ENCODE measurements at places on chromosomes 7 and 10.

GRCh38 chr7:151706277-151707104, 170.4 kb downstream of the PRKAG2 start:
- no peak for DNase-seq

- no peak for DNase-seq
Measured at GRCh38 chr7:47252675-47253074, 329.2 kb downstream of the TNS3 start.

- no peak for DNase-seq
Measured at GRCh38 chr10:131859341-131860020, 41.3 kb upstream of the PPP2R2D start.

DNA sequence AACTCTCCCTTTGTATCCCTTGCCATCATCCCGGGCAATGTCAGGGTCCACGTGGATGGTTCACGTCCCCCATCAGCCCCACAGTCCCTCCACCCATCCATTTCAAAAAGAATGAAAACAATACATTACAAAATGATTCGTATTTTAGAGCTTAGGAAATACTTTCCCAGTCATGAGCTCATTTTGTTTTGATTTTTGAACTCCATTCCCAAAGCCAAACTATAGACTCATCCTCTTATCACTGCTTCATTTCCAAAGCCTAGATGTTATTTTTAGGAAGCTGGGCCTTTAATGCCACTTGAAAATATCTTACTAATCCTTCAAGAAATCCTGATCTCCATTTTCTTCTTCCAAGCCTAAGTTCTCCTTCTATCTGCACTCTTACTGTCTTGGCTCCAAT, 72.1 kb downstream of the WNT2 start:
- DNase-seq: no peak

DNA sequence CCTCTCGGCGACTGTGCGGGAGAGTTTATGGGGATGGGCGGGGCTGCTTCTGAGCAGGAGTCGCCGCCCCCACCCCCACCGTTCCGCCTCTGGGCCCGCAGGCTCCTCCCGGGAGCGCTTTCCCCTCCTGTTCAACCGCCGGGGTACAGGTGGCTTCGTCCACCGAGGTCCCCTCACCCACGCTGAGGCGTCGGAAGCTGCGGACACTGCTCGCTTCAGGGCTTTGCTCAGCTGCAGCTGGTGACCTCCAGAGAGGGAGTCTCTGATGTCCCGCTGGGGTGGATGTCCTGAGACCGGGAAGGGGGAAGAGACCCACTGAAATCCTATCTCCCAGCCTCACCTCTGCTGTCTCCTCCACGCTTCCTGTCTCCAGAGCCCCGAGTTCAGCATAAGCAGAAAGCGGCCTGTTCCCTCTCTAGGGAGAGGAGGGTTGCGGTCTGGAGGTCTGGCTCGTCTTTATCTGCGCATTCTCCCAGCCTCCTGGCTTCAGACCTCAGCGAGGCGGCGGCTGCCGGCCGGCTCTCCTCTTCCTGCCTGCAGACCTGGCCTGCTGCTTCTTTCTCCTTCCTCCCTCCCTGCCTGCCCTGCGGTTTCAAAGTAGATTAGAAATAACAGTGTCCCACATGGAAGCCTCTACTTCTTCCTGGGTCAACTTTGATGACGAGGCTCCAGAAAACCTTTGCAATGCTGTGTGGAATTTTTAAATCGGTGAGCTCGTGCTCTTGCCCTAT, 1.8 kb downstream of the CYP2E1 start:
- DNase-seq: no peak

- no peak for DNase-seq
Measured at GRCh38 chr7:64636386-64636785, 29.5 kb upstream of the ZNF107 start.

DNA sequence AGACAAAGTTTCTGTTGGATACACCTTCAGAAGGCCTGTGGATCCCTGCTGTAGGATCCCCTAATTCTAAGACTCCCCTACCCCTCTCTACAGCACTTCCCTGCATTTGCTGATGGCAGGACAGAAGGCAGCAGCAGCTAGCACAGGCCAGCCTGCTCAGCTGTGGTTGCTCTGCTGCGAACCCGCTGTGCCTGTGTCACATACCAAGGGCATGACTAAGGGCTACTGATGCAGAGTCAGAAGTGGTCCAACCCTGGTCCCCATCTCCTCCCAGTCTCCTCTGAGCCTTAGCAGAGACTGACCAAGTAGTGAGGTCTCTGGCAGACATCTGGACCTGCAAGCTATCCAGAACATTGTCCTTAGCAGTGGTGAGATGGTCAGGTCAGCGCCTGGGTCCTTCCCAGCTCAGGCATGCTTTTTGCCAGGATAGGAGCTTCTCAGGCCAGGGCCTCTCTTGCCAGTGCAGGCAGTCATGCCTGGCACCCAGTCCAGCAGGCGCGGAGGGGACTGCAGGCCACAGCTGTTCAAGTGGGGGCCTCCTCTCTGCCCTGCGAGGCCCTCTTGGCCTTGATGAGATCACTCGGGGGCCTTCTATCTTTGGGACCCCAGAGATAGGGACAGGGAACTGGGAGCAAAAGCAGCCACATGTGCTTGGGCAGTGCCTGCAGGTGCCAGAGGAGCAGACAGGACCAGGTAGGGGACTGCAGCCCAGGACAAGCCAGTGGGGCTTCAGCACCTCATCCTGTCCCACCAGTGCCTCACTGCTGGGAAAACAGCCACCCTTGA, 146.4 kb downstream of the ZNF248 start:
- DNase-seq: no peak

GRCh38 chr10:83987216-83987615, 152.1 kb upstream of the GHITM start:
- no peak for DNase-seq

- no peak for DNase-seq
Measured at GRCh38 chr10:5556576-5556975, 31.8 kb downstream of the CALML3 start.

DNA sequence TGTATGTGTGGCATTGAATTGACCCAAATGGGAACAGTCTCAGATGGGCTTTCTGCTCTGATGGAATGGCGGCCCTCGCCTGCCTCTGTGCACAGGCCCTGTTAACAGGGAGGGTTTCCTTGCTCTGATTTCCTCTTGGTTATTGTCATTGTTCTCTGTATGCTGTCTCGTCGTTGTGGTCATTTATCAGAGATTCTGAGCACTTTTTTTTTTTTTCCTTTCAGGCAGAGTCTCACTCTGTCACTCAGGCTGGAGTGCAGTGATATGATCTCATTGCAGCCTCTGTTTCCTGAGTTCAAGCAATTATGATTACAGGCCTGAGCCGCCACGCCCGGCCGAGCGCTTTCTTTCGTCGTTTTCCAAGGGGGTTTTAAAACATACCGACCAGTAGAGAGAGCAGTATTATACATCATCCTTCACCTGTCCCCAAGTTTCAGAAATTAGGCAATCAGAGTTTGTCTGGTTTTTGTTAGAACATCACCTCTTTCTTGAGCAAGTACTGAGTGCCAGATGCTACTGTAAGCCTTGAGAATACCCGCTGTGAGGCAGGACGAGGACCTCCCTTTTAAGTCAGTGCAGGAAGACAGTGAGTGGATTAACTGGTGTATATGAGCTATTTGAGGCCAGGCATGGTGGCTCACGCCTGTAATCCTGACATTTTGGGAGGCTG, 6.5 kb downstream of the CHST12 start:
- no peak for DNase-seq

- DNase-seq: no peak
Measured at GRCh38 chr7:44988701-44989100, 9.9 kb upstream of the MYO1G start.

All from activated T-helper 9 cell treated with anti-CD3 and anti-CD28 coated beads, Interleukin-2, amount 50 U/mL, for 16 hours (primary cell).